Natural killer cell (primary cell): ENCODE measurements at places on chromosomes 13 and 19. TPM values are rescaled to one million over a fixed set of nuclear protein-coding genes. Genes with fewer than 3 reads are reported as not detected.
A peak's percentile ranks its signal among the peaks of the same experiment; 100 is the strongest.

TEKTIP1 gene
- 11.6 TPM for total RNA-seq

EBI3 gene
- total RNA-seq = not detected

ARL11 gene
- total RNA-seq = 1.5 TPM

CGB5 gene
- total RNA-seq = not detected

ZNF729 gene
- total RNA-seq = not detected

ICAM5 gene
- 1.1 TPM for total RNA-seq

WASF3 gene
- total RNA-seq = not detected

ACTN4 gene
- total RNA-seq = 443 TPM

CALR3 gene
- total RNA-seq = not detected

VN1R2 gene
- not detected for total RNA-seq

PSG1 gene
- total RNA-seq = not detected

FLT3LG gene
- 65.7 TPM for total RNA-seq

USF2 gene
- 253 TPM for total RNA-seq

SHISA7 gene
- not detected for total RNA-seq

TLE6 gene
- total RNA-seq = 2.2 TPM

RFPL4A gene
- total RNA-seq = not detected

GRCh38 chr13:77919246-77919920 lies 752 bp upstream of the EDNRB start:
- no peak for DNase-seq

DNA sequence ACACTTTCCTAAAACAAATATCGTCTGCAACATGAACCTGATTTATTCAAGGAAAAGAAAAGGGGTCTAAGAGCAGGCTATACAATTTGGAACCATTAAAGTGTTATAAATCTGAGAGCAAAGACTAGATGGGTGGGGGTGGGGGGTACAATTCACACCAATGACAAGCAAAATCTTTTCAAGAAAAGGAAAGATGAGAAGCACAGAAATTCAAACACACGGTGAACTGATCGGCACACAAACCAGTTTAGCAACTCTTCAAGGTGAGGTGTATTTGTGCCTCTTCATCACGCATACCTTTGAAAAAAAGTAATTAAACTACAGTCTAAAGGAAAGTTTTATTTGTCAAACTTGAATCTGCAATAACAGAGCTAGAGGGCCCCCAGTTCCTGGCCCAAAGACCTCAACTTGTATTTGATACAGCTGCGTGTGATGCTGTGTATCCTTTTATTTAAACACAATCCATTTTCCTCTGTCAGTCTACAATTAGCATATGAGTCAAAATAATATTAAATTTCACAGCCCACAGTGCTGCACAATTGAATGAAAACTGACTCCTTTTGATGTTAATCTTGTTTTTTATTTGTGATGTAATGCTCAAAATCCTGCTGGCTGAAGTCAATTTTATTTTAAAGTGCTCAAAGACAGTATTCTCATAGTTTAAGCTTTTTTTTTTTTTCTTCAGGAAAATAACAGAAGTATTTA lies 14.2 kb downstream of the EFNB2 start:
- DNase-seq = no peak

- peak; percentile 71 for DNase-seq
Observed at GRCh38 chr19:30784850-30785457, 412.8 kb downstream of the ZNF536 start.

DNA sequence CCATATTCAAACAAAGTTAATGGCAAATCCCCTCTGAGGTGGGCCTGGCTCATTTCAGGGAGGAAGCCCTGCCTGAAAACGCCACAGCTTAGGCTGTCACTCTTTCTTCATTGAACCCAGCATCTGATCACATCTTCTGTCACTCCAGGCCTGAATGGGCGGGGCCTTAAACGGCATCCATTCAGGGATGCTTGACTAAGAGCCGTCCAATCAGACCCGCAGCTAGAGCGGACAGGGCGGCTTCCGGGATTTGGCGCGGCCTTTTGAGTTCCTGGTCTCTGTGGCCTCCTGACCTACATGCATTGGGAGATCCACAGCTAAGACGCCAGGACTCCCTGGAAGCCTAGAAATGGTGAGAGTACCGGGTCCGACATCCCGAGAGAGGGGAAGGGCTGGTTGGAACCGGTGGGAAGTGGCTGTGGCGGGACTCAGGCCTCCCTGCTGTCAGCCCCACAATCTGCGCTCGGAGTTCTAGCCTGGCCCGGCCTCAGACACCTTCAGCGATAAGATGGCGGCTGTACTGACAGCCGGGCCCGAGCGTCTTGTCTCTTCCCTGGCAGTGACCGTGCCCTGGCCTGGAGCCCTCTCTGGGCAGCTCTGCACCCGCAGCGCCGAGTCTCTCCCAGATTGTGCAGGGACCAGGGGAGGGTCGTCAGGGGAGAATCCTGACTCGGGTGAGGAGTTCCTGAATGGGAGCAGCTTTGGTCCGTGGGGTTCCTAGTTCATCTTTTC lies at the start of gene ZNF723:
Gene ZNF723, plus strand, starts transcription at position 261 of the 732 bp plus-strand sequence. Its CDS starts 89 bp downstream, at position 350.
- no peak for DNase-seq

- peak; percentile 75 for DNase-seq
Observed at GRCh38 chr19:3284759-3285646, 60.5 kb downstream of the CELF5 start.

DNA sequence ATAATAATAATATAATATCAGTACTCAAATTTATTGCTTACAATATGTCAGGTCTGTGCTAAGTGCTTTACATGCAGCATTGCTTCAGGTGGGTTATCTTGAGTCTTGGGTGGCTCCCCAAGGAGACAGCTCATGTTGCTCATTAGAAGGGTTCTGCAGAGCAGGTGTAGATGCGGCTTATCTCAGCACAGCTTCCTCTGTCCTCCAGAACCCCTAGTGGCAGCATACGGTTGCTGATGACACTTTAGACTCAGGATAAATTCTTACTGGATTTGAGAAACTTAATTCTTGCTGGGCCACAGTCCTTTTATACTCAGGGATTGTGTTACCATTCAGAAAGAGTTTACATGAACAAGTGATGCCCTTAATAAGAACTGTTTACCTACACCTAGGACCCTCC lies 8.9 kb downstream of the COG3 start:
- no peak for DNase-seq

DNA sequence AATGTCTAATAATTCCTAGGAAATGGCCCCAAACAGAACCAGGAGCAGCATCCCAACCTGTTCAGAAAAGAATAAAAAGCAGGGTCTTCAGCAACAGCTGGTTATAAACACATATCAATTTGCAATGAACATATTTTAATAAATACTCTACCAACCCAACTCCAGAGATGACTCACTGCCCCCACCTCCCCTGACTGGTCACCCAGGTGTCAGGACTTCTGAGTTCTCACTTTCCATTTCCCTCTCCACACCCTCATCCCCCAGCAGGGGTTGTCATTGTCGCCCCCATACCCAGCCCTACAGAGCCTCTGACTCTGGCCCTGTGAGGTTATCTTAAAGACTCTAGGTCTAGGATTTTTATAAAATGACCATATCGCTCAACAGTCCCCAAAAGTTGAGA lies 6.9 kb downstream of the SERPINE3 start:
- no peak for DNase-seq

- DNase-seq = no peak
Observed at GRCh38 chr13:46994492-46994891, 97.6 kb upstream of the HTR2A start.

GRCh38 chr19:42206871-42207755 lies 10.4 kb downstream of the DEDD2 start:
- DNase-seq = no peak

GRCh38 chr13:76672420-76672819 lies 213.8 kb downstream of the KCTD12 start:
- no peak for DNase-seq

DNA sequence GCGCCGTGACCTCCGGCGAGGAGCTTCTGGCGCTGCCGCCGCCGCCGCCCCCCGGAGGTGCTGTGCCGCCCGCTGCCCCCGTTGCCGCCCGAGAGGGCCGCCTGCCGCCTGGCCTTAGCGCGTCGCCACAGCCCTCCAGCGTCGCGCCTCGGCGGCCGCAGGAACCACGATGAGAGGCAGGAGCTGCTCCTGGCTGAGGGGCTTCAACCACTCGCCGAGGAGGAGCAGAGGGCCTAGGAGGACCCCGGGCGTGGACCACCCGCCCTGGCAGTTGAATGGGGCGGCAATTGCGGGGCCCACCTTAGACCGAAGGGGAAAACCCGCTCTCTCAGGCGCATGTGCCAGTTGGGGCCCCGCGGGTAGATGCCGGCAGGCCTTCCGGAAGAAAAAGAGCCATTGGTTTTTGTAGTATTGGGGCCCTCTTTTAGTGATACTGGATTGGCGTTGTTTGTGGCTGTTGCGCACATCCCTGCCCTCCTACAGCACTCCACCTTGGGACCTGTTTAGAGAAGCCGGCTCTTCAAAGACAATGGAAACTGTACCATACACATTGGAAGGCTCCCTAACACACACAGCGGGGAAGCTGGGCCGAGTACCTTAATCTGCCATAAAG lies 4.8 kb downstream of the PDX1 start:
- DNase-seq = no peak

GRCh38 chr13:51453959-51454703 lies 1.3 kb upstream of the INTS6 start:
- DNase-seq = no peak

GRCh38 chr19:51367565-51368365 lies 1.0 kb downstream of the CLDND2 start:
- peak; percentile 94 for DNase-seq

GRCh38 chr19:18704971-18705370 lies 21.5 kb downstream of the CRTC1 start:
- DNase-seq = no peak

GRCh38 chr13:40540328-40541044 lies 126.0 kb downstream of the FOXO1 start:
- no peak for DNase-seq

GRCh38 chr13:42114278-42114677 lies 65.8 kb downstream of the DGKH start:
- DNase-seq = no peak

DNA sequence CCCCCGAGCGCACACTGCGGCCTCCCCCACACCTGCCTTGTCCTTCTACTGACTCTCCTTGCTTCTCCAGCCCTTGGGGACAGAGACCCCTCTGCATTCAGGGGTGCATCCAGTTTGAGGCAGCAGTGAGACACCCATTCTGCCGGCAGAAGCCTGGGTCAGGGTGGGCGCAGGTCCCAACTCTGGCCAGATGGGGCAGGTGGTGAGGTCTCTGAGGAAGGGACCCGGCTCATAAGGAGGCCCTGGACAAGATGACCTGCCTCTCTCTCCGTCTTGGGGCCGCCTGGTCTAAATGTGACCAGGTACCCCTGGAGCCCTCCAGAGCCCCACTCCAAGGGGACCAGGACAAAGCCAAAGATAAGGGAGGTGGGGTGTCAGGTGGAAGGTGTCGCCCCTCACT lies 6.1 kb downstream of the CHERP start:
- no peak for DNase-seq

DNA sequence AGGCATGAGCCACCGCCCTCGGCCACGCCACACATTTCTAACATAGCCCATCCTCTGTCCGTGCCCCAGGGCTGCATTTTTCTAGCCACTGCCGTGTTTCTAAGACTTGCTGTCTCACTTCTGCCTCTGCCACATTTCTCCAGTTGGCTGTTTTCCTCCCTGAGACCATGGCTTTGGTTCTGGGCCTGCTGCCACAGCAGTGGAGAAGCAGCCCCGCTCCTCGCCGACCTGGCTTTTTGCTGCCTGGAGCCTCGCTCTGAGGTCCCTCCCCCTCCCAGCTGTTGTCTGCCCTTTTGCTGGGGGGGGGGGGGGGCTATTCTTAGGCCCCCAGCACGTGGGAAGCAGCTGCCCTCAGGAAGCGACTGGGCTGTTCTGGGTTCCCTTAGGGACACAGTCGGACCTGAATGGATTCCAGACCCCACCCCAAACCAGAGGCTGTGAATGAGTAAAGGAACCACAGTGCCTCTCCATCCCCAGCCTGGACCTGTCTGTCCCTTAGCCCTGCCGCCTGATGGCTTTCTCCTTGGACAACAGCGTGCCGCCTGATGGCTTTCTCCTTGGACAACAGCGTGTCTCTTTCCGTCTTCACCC lies 3.3 kb downstream of the GYS1 start:
- no peak for DNase-seq

GRCh38 chr19:45812297-45812696 lies 2.8 kb downstream of the RSPH6A start:
- no peak for DNase-seq

DNA sequence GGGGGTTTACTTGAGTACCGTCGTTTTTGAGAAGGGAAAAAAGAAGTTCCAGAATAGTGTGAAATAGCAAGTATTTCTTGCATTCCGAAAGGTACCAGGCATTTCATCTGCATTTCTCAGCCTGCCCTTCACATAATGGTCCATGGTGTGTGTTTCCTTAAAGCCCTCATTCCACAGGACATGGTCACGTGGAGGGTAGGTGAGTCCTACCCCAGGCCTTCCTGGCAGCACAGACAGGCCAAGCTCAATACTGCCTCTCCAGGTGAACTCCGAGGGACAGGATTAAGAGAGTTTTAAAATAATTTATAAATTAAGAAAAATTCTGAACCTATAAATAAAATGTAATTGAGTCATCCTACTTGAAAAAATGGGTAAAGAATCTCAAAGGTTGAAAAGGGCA lies 64.7 kb downstream of the TNFRSF19 start:
- no peak for DNase-seq
